ENCODE measurements at places on chromosomes 1 and 21.

DNA sequence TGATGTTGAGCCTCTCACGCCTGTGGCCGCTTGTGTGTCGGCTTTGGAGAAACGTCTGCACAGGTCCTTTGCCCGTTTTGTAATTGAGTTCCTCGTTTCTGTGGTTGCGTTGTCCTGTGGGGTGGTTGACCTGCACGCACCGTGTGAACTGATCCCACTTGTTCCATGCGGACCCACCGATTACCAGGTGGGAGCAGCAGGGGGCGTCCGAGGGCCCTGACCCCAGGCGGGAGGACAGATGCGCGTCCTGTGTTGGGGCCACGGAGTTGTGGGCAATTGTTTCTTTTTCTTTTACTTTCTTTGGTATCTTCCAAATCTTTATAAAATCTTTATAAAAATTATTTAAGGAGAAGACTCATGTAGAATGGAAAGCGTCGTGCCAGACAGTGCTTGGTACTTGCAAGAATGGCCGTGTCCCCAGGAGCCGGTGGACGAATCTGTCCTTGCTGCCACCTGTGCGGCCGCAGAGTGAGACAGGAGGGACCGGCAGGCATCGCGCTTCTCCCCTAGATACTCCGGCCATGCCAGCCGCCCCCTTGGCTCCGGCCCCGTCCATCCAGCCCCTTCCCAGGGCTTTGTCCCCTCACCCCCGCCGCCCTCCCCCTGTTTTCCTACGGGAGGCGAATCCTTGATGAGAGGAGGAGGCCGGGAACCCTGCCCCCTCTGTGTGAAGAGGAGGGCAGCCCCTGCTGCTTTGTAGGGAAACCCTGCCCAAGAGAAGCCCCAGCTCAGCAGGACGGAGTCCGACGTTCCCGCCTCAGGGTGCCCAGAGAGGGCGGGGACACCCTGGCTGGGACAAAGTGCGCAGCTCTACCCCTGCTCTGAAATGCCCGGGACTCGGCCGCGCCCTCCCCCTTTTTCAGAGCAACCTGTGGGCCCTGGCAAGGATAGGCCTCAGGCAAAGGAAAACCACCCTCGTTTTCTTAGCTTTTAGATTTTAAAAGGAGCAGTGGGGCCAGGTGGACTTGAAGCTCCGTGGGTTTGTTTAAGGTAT, 41.7 kb downstream of the PRKCZ start:
- no peak for DNase-seq

- DNase-seq: no peak
Measured at GRCh38 chr1:29133861-29134694, 10.4 kb upstream of the TMEM200B start.

DNA sequence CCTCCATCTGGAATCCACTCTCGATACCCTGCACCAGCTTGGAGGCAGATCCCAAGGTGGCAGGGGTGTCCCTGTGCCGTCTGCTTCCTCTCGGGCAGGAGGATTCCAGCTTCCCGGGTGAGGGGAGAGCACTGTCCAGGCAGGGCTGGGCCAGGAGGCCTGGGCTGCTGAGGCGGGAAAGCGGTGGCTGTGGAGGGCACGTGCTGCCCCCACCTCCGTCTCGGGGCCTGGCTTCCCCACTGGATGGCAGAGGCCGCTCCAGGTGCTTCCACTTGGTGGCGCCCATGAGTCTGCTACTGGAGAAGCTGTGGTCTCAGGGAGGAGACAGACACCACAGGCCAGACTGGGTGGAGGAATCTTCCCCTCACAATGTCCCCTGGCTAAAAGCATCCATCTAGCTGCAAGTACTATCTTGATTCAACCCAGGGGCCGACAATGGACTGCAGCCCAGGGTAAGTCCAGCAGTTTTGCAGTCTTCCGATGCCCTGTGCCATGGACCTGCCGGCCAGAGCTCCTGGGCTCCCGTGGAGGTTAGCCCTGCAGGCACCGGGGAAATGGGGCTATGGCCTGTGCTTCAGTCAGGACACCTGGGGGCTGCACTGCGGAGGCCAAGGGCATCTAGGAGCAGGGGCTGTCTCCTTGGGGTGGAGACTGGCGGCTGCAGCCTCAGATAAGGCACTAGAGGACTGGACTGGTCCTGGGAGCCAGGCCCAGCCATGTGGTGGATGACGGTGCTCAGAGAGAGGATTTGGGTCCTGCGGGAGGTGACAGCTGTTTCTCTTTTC, 41.3 kb upstream of the EIF4G3 start:
- DNase-seq: no peak

DNA sequence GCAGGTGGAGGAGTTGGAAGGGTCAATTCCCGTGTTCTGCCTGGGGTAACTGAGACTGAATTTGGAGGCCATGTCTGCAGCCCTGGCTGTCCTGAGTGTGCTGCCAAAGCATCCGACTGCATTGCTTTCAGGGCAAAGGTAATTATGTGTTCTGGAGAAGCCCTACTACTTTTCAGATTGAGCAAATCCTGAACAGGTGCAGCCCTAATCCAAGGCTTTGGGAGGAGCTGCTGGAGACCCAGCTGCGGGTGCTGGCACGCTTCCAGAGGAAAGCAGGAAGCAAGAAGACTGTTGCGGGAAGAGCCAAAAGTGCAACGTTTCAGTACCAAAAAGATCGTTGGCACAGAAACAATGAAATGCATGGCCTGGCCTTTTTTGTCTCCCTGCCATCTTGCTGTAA, 73.7 kb upstream of the NRIP1 start:
- DNase-seq: no peak

- DNase-seq: no peak
Measured at GRCh38 chr1:244196571-244197285, 145.6 kb downstream of the ZBTB18 start.

GRCh38 chr1:2050793-2051682, 827 bp downstream of the PRKCZ start:
- no peak for DNase-seq
